Posterior cingulate gyrus (tissue), 11 donors: ENCODE measurements at places on chromosomes 6 and 20.
A peak's percentile ranks its signal among the peaks of the same experiment; 100 is the strongest.

DNA sequence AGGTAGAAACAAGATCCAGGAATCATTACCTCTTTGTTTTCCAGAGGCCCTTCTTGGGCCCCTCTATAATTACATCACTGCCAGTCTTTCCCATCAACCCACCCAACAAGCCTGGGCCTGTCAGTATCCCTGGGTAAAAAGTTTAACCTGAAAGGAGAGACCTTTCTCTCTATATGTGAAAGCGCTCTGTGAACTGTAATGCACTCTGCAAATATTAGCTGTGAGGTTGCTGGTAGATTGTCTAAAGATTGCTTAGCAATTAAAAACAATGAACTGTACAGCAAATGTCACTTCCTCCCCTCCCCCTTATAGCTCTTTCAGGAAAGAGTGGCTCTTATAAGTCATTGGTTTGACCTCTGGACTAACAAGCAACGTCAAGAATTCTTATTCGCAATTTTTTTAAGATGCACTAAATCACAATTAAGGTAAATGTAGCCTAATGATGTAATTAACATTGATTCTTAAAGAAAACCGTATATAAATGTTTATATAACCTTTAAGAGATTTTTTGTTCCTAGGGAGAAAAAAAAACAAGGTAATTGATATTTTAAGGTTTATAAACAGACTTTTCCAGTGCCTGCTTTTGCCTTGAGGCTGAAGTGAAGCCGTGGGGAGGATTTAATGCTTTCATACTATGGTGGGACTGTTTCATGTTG, 18.4 kb downstream of the ECT2L start:
- no peak for DNase-seq

- no peak for DNase-seq
These were observed 5.0 kb downstream of the BRD2 start for GRCh38 chr6:32973144-32974015.

DNA sequence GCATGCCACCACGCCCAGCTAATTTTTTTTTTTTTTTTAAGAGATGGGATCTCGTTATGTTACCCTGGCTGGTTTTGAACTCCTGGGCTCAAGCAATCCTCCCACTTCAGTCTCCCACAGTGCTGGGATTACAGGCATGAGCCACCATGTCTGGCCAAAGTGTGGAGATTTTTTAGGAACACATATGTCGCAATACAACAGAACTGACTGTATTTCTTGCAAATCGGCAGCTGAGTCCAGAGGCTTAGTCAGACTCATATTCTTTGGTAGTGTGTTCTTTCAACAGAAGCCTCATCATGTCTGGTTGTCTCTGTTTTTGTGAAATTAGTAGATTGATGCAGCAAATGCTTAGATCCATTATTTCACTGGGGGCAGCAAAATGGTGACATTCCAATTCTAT, 23.9 kb upstream of the CD164 start:
- no peak for DNase-seq

DNA sequence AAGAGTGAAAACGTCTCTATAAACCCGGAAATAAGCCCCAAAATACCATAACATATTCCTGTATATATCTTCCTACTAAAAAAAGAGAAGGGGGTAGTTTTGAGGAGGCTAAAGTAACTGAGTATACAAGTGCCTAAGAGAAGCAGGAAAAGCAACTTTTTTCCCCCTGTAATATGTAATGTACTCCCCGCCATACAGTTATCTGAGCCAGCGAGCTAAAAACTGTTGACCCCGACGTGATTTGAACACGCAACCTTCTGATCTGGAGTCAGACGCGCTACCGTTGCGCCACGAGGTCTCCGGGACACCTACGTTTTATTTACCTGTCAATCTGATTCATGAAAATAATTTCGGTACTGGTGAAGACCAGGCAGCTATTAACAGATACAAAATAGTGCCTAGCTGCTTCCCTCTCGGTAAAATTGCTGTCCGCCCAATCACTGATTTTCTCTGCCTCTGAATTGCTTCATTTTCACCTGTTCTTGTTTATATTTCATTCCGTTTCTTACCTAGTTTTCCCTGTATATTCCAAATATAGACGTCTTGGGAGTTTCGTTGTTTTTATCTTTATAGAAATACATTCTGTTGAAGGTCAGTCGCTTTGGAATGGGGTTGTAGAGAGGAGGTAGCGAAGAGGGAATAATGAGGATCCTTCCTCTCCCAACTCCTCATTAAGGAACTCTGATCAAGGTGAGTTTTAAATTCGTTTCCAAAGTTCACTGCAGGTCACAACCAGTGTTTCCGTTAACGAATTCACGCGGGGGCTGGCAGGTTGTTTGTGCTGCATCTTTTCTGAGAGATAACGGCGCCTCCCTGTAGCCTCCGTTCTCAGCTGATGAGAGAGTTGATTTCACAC, 33.6 kb upstream of the BTN3A2 start:
- DNase-seq: no peak

DNA sequence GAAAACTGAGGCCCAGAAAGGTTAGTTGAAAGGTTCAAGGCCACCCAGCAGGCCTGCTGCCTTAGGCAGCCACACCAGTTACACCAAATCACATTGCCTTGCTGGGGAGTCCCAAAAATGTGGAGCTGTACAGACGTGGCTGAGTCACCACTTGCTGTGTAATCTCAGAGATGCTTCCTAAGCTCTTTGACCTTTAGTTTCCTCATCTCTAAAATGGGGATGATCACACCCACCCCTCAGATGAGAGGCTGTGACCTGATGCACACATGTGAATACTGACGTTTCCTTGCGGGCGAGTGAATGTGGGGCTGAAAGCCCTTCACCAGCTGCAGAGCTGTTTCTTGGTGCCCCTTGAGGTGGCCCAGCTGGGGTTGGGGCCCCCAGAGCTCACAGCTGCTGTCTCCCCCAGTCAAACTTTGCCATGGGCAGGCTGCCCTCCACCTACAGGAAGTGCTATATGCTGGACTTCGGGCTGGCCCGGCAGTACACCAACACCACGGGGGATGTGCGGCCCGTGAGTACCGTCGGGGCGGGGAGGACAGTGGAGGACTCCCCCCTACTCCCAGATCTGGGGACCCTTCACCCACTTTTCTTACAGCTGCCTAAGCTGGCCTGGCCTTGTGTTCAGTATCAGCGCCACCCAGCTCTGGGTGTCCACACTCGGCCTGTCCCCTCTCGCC, 11.0 kb downstream of the TTBK1 start:
- DNase-seq: no peak

GRCh38 chr20:35637276-35637675, 21.6 kb downstream of the SPAG4 start:
- no peak for DNase-seq

- DNase-seq: no peak
These were observed 11.3 kb downstream of the NFATC2 start for GRCh38 chr20:51531141-51531710.

- no peak for DNase-seq
These were observed 104.4 kb downstream of the MYLK4 start for GRCh38 chr6:2646346-2646745.

DNA sequence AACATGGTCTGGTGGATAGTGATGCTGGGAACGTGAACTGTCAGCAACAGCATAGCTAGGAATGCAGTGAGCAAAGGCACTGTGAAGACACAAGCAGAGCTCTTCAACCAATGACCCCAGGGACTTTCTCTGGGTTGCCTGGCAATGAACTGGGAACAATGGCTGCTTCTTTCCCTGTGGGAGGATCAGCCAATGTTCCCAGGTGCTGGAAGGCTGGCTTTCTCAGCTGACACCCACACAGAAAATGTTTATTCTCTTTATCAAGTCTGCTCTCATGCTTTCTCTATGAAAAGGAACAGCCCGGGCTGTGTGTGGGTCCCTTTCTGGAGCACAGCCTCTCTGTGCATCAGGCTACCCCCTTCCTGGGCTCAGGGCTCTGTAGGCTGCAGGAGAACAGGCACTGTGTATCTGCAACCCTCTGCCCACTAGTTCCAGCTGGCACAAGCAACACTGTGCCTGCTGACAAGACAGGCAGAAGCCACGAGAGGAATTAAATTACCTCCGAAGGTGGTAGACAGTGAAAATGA, 54.2 kb downstream of the HFE start:
- DNase-seq: peak; percentile 76

DNA sequence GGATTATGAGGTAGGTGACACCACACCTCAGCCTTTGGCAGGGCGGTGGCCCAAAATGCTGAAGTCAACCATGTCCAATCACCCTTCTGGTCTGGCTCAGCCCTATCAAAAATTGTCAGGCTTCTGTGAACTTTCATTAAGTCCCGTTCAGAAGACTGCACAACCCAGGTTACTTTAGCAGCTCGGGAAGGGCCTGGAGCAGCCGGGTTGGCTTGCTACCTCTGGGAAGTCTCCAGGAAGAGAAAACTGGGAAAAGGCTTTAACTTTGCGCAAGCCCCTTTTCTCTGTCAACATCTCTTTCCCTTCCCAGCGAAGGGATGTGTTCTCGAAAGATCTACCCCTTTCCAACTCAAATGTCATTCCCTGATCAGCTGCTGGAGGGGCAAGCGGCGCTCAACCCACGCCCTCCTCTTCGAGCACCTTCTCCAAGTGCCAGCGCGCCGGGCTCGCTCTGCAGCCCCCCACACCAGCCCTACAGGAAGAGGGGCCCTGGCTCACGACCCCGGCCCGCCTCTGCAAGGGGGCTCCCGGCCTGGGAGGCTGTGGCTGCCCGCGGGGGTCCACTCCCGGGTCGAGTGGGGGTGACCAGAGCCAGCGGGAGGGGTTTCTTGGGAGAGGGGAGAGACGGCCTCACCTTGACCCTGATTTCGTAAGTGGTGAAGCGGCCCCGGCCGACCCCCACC, 573 bp downstream of the SNX3 start:
- no peak for DNase-seq

GRCh38 chr6:35084511-35085203, 56.5 kb downstream of the TCP11 start:
- DNase-seq: no peak

- no peak for DNase-seq
These were observed 20.4 kb downstream of the MAFB start for GRCh38 chr20:40668449-40669228.

DNA sequence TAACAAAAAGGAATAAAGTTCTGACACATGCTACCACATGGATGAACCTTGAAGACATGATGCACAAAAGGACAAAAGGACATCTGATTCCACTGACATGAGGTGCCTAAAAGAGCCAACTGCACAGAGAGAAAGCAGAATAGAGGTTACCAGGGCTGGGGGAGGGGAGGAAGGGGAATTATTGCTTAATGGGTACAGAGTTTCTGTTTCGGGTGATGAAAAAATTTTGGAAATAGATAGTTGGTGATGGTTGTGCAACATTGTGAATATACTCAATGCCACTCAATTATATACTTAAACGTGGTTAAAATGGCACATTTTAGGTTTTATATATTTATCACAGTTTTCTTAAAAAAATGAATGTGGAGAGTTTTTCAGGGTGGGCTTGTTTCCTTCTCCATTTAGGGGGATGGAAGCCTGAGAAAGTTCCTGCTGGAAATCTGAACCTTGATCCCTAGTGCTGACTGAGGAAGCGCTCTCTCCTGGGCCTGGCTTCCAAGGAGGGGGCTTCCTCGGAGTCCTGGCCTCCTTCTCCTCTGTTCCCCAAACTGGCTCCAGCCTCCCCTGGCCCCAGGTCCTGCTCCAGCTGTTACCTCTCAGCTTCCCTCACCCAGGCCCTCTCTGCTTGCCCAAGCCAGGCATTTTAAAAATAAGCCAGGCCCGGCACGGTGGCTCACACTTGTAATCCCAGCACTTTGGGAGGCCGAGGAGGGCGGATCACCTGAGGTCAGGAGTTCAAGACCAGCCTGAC, 79.2 kb downstream of the NOL4L start:
- DNase-seq: no peak

DNA sequence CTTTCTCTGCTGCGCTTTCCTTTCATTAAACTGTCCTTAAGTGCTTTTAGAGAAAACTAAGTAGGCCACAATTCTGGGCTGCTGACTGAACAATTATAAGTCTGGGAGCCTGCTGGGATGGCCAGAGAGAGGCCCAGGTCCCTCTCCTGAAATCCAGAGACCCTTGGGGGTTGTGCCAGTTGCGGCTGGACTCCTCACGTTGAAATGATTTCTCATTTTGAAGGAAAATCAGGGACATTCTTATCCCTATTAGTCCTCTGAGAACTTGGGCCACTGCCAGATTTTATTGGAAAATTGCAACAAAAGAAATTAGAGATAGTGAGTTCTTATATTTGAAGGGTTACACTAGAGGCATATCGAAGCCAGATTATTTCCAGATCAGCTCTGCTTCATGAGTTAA, 145.1 kb downstream of the CLIC5 start:
- no peak for DNase-seq

DNA sequence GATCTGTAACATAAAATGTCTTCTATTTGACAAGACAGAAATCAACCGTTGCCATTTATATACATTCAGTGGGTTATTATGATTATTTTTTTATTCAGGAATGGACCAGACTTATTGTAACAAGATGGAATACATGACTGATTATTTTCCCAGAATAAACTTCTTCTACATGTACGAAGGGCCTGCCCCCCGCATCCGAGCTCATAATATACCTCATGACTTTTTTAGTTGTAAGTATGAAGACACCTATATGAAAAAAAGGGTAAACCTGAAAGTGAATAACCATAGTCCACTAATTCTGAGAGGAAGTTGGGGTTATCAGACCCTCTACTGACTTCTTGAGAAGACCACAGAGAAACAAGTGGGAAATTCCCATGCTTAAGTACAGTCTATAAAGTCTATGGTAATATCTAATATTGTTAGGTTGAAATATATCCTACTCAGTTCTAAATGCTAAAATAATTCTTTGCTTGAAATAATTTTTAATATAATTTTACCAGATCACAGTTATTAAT, 15.9 kb downstream of the OR2A4 start:
- DNase-seq: no peak

- DNase-seq: no peak
These were observed 813.3 kb downstream of the HACE1 start for GRCh38 chr6:104046426-104046825.

DNA sequence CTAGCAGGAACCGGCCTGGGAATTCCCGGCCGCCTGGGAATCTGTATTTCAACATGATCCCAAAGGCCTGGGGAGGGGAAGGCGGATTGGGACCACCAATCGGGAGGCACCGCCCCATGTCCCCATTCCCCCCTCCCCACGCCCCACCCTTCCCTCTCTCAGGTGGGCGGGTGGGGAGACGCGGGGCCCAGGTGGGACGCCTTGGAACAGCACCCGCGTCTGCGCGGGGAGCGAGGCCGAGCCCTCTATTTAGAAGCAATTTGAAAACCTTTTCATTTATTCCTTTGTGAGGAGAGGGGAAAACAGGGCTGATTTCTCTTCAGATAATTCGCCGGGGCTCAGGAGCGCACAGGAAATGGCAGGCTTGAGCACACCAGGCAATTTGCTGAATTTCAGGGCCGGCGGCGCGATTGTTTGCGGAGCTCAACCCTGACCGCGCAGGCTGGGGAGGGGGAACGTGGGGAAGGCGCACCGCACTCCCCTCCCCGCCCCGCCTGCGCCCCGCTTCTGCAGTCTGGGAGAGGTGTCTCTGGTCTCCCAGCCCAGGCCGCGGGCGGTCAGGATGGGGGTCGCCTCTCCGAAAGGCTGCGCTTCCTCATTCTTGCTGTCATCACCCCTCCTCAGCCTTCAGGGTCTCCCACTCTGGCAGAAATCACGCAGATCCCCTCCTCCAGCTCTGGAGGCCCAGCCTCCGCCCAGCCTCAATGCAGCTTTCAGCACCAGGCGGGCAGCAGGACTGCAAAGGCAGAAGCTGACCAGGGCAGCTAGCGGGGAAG, 170.0 kb downstream of the GRM4 start:
- no peak for DNase-seq
